ENCODE measurements at places on chromosomes 12 and 14.
A peak's percentile ranks its signal among the peaks of the same experiment; 100 is the strongest.

DNA sequence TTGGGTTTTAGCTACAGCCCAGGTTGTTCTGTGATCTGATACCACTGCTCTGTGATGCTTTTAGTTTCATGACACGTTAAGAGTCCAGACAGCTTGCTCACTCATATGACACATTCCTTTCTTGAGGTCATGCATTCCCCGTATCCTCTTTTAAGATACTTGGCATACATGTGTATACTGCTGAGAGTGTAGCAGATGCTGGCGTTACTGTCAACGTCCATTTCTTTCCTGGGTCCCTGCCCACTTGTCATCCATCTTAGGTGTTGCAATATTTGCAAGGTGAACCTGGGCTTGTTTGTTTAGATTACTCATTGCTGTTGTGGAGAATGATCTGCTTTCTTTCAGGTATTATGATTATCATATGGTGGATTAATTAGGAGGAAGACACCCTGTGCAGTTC is 9.1 kb upstream of the EMP1 start:
- no peak for DNase-seq

DNA sequence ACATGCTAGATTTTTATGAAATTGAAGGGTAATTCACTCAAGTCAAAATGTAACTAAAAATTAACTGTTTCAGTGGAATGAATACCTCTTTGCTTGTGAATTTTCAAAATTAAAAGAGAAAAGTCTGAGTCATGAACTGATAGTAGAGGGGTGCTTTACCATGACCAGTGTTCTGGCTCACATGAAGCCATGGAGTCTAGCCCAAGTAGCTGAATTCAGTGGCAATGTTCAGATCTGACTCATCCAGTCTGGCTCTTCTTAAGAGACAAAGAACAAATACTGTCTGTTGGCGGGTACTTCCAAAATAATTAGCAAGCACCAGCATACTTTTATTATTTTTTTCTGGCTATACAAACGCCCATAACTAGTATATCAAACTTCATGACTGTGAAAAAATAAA is 366.3 kb upstream of the GARIN6 start:
- no peak for DNase-seq

GRCh38 chr12:64610660-64611340 is 505 bp downstream of the RASSF3 start:
- DNase-seq, result peak; percentile 44

DNA sequence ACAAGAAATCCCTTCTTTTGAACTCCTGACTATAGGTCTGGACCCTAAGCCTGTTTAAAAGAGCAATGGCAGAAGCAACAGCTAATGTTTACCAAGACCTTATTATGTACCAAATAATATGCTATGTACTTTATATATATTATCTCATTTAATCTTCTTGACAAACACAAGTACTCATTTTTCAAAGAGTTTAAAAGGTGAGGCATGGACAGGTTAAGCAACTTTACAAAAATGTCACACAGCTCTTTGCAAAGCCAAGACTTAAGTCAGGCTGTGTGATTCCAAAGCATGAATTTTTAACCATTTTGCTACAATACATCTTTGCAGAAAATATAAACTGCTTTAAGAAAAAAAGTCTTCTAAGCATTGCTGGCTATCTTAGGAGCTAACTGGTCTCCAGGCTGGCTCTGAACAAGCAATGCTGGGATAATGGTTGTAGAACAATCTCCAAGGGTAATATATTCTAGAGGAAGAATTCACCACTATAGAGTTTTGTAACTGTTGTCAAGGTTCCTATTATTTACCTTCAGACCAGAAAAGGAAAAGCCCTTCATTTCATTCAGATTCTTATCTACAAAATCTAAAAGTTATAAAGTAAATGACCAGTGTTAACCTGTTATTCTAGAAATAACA is 22.1 kb downstream of the SYNJ2BP start:
- DNase-seq, result no peak

DNA sequence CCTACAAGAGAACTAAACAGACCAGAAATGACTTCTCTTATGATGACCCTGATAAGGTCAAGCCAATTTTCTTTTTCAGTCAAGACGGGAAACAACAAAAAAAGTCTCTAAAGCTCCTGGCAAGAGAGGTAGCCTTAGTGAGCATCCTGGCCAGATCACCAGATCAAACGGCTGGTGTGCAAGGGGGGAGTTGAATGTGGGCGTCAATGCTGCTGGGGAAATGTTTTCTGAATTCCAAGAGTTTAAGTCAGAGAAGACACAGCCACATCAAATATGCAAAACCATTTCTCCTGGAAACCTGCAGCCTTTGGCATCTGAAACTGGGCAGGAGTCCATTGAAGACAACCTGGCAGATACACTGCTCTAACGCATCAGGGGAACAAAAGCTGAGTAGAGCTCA is 16.0 kb upstream of the SELPLG start:
- no peak for DNase-seq

DNA sequence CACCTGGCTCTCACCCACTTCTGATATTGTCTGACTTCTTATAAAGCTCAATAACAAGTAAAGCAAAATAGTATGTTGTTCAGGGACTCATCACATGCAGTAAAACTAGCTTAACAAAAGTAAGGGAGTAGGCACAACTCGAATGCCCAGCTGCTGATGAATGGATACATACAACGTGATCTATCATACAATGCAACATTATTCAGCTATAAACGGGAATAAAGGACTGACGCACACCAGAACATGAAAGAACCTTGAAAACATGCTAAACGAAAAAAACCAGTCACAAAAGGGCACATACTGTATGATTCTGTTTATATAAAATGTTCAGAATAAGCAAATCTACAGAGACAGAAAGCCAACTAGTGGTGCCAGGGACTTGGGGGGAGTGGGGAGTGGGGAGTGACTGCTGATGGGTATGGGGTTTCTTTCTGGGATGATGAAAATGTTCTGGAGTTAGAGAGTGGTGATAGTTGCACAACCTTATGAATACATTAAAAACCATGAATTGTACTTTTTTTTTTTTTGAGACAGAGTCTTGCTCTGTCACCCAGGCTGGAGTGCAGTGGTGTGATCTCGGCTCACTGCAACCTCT is 11.1 kb downstream of the PLBD2 start:
- DNase-seq, result no peak

- no peak for DNase-seq
Measured at GRCh38 chr12:102043928-102044327, 17.9 kb downstream of the WASHC3 start.

GRCh38 chr12:97672870-97673269 is 210.3 kb downstream of the RMST start:
- no peak for DNase-seq

DNA sequence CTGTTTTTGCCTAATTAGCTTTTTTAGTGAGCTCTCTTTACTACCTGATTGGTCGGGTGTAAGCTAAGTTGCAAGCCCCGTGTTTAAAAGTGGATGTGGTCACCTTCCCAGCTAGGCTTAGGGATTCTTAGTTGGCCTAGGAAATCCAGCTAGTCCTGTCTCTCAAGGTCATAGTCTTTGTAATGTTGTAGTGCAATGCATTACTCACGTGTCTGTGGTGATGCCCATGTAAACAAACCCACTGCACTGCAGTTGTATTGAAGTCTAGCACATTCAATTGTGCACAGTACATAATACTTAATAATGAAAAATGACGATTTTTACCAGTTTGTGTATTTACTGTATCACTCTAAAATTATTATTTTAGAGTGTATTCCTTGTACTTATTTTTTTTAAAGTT is 335.5 kb downstream of the NUAK1 start:
- DNase-seq, result no peak

- no peak for DNase-seq
Measured at GRCh38 chr12:3542911-3543310, 51.9 kb downstream of the PRMT8 start.

DNA sequence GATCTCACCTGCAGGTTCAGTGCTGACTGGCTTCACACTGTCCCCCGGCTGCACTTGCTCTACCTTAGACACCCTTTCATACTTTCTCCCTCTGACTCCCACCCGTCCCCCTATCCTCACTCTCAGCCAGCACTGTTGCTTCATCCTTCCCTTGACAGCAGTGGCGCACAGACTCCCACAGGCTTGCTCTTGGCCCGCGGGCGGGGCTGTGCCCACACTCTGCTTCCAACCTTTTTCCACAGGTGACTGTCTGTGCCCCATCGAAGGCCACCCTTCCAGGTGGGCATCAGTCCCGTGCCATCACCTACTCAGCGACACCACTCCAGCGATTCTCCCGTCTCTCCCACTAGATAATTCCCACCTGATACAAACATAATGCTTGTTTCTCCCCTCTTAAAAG is 1.0 kb upstream of the RPS6KL1 start:
- DNase-seq, result no peak

- DNase-seq, result no peak
Measured at GRCh38 chr12:78560633-78561032, 303.9 kb upstream of the SYT1 start.

GRCh38 chr12:3718100-3718499 is 34.8 kb downstream of the CRACR2A start:
- no peak for DNase-seq

- DNase-seq, result no peak
Measured at GRCh38 chr14:53183611-53184010, 30.5 kb upstream of the DDHD1 start.
